Right renal cortex interstitium (tissue), 3 donors: ENCODE measurements at places on chromosomes 13 and 19. TPM values are rescaled to one million over a fixed set of nuclear protein-coding genes. Genes with fewer than 3 reads are reported as not detected.

DNA sequence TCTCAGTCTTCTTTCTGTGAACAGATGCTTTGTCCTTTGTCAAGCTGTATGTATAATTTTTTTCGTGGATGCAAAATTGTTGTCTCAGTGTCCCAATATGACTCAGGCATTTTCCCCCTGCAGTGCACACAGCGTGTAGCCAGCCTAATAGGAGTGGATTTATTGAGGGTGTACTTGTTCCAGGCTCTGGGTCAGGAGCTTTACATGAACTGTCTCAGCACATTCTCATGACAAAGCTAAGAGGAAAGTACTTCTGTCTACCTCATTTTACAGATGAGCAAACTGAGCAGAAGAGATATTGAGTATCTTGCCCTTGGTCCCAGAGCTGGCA, 50.8 kb downstream of the STK24 start:
- no peak for DNase-seq

- DNase-seq: no peak
Observed at GRCh38 chr13:45518525-45519245, 53.9 kb downstream of the COG3 start.

DNA sequence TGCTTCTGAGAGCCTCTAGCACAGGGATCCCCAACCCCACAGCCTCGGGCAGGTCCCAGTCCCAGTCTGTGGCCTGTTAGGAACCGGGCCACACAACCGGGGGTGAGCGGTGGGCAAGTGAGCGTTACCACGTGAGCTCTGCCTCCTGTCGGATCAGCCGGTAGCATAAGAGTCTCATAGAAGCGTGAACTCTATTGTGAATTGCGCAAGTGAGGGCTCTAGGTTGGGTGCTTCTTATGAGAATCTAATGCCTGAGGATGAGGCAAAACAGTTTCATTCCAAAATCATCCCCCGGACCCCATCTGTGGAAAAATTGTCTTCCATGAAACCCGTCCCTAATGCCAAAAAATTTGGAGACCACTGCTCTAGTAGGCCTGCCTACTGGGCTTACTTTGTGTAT, 87.0 kb upstream of the UBL3 start:
- no peak for DNase-seq

DNA sequence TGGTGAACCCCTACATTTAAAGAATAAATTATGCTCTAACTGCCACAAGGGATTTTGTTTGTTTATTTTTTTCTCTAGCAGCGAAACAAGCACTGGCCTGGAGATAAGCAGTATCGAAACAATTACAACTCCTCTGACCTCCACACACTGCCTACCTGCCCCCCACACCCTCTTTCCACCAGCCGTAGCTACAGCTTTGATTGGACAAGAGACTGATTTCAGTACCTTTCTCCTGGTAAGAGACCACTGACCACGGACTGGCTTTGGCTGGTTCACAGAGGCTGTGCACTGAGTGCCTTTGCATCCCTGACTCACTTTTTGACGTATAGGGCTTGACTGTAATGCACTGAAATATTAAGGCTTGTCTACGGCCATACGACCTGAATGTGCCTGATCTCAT, 7.4 kb upstream of the ZDHHC20 start:
- no peak for DNase-seq

DNA sequence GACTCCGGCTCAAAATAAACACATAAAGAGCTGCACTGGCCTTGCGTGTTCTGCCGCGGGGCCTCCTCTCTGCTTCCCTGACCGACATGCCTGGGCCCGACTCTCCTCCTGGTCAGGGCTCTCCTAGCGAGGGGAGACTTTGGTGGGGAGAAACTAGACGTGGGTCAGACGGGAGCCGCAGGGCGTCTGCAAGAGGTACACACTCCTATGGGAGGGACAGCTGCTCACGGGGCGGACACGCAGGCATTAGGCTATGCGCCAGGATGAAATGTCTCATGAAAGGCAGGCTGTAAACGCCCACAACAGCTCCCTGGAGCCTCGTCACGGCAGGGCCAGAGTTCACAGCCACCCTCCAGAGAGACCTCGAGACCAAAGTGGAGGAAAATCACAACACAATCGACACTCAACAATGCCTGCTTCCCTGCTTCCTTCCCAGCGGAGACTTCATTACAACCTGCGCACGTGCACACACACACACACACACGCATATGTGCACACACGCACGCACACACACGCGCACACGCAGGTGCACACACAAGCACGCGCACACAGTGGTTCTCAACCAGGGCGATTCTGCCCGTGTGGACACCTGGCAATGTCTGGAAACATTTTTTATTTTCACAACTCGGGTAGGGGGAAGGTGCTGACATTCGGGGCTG, 5.8 kb downstream of the SLC39A3 start:
- DNase-seq: no peak

- no peak for DNase-seq
Observed at GRCh38 chr13:27516103-27516502, 65.7 kb upstream of the MTIF3 start.

DNA sequence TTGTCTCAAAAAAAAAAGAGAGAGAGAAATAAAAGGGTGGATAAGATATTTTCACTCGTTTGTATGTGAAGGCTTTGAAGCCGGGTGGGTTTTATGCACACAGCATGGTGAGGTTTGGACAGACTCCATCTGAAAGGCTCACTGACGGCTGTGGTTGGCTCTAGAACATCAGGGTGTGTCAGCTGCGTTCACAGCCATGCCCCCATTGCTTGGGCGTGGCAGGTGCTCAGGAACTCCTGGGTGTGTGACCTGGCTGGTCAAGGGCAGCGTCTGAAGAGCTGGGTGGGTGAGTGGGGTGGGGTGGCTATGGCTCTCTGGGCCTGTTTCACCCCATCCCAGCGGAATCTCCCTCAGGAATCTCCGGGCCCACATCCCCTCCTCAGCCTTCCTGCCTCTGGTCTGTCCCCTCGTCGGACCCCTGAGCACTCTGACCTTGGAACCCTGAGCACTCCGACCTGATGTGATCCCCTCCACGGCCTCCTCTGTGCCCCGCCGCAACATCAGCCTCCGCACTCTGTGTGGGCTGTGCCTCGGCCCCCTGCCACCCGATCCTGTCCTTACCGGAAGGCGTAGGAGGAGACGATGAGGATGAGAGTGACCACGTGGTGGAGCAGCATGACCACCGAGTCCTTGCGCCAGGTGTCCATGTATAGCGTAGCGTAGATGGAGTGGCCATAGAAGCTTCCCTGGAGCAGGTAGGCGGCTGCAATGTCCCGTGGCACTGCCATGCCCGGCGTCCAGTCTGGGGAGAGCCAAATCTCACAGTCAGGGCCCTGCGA, 12.2 kb downstream of the CERS1 start:
- DNase-seq: no peak

DNA sequence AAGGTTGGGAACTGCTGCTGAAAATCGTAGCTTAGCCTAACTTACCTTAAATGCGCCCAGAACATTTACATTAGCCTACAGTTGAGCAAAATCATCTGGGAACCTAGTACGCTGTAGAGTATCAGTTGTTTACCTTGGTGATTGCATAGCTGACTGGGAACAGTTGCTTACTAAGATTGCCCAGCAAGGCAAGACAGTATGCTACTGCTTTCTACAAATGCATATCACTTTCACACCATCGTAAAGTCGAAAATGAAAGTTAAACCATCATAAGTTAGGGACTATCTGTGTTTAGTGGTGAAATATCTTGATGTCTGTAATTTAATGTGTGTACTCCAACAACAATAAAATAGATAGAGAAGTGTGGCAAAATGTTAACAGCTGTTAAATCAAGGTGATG, 1670.6 kb upstream of the PCDH20 start:
- no peak for DNase-seq

DNA sequence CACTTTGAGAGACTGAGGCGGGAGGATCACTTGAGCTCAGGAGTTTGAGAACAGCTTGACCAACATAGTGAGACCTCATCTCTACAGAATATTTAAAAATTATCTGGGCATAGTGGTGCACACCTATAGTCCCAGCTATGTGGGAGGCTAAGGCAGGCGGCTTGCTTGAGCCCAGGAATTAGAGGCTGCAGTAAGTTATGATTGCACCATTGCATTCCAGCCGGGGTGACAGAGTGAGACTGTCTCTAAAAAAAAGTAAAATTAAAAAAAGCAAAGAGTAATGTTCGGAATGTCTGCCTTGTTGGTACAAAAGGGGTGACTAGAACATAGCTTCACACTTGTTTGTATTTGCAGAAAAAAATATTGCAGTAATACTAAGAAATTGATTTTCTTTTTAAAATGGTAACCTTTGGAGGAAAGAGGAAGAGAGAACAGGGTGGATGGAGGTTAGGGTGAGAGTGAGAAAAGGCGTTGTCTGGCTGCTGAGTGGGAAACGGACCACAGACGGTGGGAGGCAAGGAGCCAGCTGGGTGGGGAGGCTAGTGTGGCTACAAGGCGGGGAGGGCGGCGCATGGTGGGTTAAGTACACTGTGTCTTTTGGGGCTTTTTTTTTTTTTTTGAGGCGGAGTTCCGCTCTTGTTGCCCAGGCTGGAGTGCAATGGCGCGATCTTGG, 10.2 kb downstream of the PPP1R14A start:
- DNase-seq: no peak

- DNase-seq: no peak
Observed at GRCh38 chr13:113293686-113294085, 3.4 kb upstream of the LAMP1 start.

DNA sequence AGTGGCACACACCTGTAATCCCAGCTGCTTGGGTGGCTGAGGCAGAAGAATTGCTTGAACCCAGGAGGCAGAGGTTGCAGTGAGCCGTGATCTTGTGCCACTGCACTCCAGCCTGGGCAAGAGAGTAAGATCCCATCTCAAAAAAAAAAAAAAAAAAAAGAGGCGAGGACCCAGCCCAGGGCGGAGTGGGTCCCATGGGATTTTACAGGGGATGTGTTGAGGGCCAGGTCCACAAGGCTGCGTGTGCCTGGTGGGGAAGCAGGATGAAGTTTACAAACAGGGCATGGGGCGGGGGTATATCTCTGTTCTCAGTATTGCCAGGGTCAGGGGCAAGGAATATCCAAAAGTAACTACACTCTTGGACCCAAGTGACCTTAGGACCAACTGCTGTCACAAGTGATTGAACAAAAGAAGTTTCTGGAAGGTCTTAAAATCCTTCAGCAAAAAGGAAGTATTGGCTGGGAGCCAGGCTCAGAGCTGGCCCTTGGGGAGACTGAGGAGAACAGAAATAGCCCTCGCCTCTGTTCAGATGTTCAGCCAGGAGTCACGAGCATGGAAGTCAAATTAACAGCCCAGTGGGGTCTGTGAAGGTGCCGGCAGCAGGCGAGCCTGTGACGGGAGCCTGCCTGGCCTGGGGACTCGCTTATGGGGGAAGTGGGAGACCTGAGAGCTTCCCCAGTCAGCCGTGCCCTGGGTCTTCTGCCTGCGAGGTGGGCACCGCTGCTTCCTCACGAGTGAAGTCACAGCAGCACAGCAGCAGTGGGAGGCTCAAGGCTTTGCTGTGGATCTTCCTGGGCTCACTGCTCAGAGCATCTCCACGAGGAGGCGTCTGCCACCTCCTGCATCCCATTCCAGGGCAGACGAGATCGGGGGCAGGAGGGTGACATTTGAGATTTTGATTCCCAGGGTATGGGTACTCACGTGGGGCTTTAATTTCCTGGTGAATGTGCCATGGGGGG, 6.4 kb downstream of the MYO9B start:
- no peak for DNase-seq

DNA sequence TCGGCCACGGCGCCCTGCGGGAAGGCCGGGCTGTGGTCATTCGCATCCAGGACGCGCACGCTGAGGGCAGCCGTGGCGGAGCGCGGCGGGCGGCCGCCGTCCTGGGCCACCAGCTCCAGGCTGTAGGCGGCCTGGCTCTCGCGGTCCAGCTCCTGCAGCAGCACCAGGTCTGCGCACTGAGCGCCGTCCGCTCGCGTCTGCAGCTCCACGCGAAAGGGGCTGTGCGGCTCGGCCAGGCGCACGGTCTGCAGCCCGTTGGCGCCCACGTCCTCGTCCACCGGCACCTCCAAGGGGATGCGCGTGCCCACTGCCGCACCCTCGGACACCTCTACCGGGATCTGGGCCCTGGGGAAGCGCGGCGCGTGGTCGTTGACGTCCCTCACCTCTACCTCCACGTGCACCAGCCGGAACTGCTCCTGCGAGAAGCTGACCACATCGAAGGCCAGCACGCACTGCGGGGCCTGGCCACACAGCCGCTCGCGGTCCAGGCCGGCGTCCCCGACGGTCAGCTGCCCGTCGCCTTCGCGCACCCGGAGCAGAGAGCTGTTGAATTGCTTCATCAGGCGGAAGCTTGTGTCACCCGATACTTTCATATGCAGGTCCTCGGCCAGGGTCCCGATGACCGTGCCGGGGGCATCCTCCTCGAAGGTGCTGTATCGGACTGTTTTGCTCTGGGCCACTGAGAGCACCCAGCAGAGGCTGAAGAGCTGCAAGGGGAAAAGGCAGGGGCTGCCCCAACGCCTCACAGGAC, 583 bp downstream of the PCDH8 start:
- DNase-seq: no peak

DNA sequence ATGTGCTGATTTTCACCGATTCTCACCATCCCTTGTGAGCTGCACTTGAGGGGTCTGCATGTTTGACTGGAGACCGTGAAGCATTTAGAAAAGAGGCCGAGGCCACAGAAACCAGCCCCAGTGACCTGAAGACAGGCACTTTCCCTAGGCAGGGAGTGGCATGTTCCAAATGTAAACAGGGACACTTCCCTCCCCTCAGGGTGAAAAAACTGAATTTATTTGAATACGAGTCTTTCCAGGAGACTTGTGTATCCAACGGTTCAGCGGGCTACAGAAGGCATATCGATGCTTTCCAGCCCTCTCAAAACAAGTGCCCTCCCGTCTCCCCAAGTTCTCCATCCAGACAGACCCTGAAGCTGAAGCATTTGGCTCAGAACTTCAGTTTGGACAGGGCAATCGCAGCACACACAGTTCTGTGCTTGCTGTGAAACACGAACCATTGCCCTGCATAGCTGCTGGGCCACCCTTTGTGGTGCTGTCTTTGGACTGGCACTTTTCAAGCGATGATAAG, 106.1 kb downstream of the ZIC5 start:
- no peak for DNase-seq

- DNase-seq: no peak
Observed at GRCh38 chr19:15437355-15438123, 12.2 kb downstream of the WIZ start.

DNA sequence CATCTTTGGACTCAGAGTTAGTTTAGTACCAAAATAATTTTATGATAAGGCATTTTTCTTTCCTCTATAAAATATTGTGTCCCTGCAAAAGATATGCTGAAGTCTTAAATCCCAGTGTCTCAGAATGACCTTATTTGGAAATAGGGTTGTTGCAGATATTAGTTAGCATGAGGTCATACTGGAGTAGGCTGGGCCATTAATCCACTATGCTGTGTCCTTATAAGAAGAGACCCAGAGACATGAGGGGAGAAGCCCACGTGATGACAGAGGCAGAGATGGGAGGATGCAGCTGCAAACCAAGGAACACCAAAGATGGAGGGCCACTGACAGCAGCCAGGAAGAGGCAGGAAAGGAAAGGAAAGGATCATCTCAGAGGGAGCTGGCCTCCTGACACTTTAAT, 6.4 kb downstream of the POGLUT2 start:
- DNase-seq: no peak

GRCh38 chr19:55611300-55611982, 6.0 kb downstream of the ZNF865 start:
- no peak for DNase-seq

- no peak for DNase-seq
Observed at GRCh38 chr13:60654415-60654814, 257.4 kb downstream of the TDRD3 start.

PNMA8B gene
- polyA plus RNA-seq: 4.2 TPM

KLHL26 gene
- polyA plus RNA-seq: 5.3 TPM

TPTE2 gene
- 0.23 TPM for polyA plus RNA-seq

MPHOSPH8 gene
- polyA plus RNA-seq: 67.9 TPM

FXYD5 gene
- 36.7 TPM for polyA plus RNA-seq

RNASEH2A gene
- 34.9 TPM for polyA plus RNA-seq

ZNF256 gene
- 10.8 TPM for polyA plus RNA-seq

ERICH4 gene
- 6.3 TPM for polyA plus RNA-seq

TEX101 gene
- polyA plus RNA-seq: not detected
